ENCODE measurements at places on chromosomes 12 and 14.

GRCh38 chr14:23009483-23009938, 432 bp downstream of the C14orf93 start:
- no peak for DNase-seq

DNA sequence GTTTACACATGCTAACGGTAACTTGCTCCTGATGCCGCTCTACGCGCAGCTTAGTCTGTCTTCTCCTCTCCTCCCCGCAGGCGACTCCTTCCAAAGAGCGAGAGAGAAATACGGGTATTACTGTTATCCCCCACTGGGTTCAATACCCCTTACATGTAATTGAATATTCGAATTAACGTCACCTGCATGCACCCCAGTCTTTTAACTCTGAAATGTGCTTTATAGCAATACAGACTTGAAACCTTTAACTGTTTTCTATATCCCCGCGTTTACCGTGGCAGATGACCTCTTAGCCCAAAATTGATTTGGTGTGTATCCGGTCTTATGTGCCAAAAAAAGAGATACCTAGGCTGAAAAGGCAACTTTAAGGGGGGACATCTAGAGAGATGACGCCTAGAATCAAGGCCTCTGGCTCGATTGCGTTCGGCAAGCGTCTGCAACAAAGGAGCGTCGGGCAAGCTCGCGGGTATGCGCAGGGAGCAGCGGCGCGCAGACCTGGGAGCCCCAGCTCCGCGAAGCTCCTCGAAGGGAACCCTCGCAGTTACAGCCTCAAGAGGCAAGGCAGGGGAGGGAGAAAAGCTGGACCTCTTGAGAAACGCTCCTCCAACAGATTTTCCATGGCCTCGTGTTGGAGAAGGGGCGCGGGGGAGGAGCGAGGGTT, 6.8 kb upstream of the FOXG1 start:
- DNase-seq, result no peak

GRCh38 chr12:59444932-59445331, 150.9 kb upstream of the SLC16A7 start:
- no peak for DNase-seq

- no peak for DNase-seq
Measured at GRCh38 chr14:95300002-95300696, 19.6 kb downstream of the CLMN start.

GRCh38 chr12:125280482-125281377, 215.5 kb downstream of the AACS start:
- no peak for DNase-seq

Measured in GM03348 (cell line).